ENCODE measurements at places on chromosomes 2 and 18.

GRCh38 chr2:106577255-106577651 lies 90.1 kb downstream of the CD8B2 start:
- DNase-seq: no peak

DNA sequence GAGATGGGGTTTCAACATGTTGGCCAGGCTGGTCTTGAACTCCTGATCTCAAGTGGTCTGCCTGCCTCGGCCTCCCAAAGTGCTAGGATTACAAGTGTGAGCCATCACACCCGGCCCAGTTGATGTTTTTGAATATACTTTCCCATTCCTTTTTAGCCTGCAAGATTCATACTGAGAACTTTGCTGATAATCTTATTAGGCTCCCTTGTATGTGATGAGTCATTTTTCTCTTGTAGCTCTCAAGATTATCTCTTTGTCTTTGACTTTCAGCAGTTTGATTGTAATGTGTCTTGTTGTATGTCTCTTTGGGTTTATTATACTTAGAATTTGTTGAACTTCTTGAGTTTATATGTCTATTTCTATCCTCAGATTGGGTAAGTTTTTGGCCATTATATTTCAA lies 81.4 kb downstream of the OTX1 start:
- DNase-seq: no peak

DNA sequence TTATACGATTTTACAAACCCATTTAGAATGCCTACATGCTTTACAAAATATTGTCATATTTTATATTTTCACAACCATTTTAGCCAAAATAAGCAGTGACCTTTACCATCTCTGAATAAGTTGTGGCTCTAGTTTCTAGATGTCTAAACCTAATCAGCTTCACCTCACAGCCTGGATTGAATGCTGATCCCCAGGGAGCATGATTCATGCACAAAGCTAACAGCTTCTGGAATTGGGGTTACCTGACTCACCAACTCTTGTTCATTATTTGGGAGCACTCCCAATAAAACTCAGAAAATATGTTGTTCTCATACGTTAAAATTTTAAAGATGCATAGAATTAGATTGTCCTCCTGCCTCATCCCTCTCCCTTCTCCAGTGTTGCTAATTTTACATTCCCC lies 611.7 kb upstream of the NETO1 start:
- no peak for DNase-seq

DNA sequence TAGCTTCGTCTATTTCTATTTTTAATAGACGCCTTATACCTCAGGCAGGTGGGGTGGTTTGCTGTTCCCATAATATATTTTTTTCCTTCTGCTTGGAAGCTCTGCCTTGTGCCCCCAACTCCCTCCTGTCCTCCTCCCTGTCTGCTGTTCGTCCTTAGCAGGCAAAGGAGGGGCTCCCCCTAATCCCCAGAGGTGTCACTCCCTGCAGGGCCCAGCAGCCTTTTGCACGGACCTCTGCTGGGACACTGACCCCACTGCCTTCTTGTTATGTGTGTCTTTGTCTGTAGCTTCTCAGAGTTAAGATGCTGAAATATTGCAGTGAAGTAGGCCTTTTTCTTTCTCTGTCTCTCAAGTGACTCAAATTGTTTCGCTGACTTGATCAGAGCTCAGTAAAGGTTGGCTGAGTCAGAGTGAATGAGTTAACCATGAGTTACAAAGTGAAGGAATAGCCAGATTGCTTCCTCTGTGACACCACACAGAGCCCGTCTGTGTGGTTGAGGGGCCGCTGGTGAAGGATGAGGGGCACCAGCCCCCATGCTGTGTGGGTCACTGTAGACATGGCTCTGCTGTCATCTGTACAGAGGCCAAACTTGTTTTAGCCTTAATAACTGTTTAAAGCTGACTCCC lies 47.7 kb downstream of the PRKCE start:
- no peak for DNase-seq

Measured in stimulated activated CD4-positive, alpha-beta T cell treated with anti-CD3 and anti-CD28 coated beads, Interleukin-1b, Interleukin-23, amount 100 ng/mL, for 1 hour (primary cell).